ENCODE measurements at places on chromosomes 11 and 22.

- DNase-seq, result no peak
Observed at GRCh38 chr11:72958791-72959190, 144.6 kb downstream of the ATG16L2 start.

DNA sequence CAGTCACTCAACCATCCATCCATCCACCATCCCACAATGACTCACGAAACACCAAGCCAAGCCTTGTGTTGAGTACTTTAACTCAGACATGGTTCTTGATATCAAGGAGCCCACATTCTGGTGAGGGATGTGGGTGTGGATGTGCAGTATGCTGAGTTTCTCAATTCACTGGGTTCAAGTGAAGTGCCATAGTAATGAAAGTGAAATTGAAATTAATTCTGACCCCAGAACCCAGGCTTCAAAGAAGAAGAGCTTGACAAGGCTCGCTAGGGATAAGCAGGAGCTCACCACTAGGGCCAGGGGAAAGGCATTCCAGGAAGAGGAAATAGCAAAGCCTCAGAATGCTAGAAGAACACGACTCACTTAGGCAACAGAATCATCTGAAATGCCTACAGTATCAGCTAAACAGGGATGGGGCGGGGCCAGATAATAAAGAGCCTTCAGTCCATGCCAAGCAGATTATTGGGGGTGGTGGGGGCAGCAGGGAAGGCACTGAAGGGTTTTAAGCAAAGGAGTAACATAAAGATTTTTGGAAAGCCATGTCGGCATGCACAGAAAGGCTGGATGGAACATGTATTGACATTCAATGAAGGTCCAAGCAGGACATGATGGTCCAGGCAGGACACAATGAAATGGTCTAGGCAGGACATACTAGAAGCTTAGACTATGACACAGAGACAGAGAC is 37.2 kb downstream of the RTL6 start:
- no peak for DNase-seq

GRCh38 chr11:26579683-26580082 is 7.6 kb upstream of the MUC15 start:
- DNase-seq, result no peak

DNA sequence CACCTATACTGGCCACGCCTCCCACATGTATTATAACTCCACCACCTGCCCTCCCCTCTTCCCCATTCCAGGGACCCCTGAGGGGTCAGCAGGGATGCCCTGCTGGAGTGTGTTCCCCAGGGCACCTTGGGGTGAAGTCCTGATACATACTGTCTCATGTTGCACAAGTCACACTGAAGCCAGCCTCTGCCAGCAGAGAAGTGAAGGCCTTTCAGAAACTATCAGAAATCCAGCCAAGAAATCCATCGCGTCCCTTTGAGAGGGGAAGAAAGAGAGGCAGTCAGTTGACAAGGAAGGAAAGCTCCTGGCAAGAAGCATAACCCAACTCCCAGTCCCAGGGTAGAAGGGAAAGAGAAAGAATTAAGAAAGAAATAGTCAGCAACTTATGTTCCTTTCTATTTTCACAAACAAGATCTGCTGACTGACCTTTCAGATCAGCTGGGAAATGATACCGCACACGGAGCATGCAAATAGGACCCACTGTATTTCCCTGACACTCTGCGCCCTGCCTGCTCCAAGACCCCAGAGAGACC is 45.2 kb downstream of the SC5D start:
- no peak for DNase-seq

GRCh38 chr11:6724013-6724412 is 40.9 kb upstream of the MRPL17 start:
- no peak for DNase-seq

GRCh38 chr11:118640332-118641154 is 33.1 kb downstream of the PHLDB1 start:
- DNase-seq, result no peak

DNA sequence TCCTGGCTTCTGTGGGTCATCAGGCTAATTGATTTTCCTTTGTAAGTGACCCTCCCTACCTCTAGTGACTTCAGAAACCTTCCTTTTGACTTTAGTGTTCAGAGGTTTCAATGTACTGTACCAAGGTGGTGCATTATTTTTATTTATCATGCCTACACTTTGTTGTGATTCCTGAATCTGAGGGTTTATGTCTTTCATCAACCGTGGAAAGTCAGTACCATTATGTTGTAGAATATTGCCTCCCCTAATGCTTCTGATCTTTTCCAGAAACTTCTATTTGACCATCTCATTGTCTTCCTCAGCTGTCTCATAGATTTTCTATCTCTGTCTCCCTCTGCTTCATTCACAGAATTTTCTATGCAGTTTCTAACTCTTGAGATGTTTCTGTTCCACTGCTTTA is 105.5 kb downstream of the KCNQ1OT1 start:
- DNase-seq, result no peak

- DNase-seq, result no peak
Observed at GRCh38 chr11:116467823-116468222, 305.0 kb downstream of the BUD13 start.

- no peak for DNase-seq
Observed at GRCh38 chr11:92180664-92181251, 43.9 kb upstream of the FAT3 start.

DNA sequence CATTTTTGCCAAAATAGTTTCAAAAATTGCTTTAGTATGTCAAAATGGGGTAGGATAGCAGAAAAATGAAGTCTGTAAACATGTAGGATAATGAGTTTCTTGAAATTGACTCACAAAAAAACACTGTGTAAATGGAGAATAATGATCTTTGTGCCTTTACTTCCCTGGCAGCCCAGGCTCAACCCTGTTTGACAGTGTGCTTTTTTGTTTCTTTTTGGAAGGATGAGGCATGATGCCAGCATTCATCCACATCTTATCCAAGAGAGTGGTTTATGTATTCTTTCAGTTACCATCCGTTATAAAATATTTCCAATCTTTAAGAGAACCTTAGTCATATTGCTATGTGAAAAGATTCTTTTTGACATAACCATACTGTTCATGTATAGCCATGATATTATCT is 70.6 kb downstream of the ARHGAP42 start:
- no peak for DNase-seq
